ENCODE measurements at places on chromosomes 2 and 18.
A peak's percentile ranks its signal among the peaks of the same experiment; 100 is the strongest.

- DNase-seq: no peak
Observed at GRCh38 chr18:43486462-43486861, 209.2 kb upstream of the SYT4 start.

- peak; percentile 74 for DNase-seq
Observed at GRCh38 chr2:158779621-158780020, 15.5 kb upstream of the DAPL1 start.

DNA sequence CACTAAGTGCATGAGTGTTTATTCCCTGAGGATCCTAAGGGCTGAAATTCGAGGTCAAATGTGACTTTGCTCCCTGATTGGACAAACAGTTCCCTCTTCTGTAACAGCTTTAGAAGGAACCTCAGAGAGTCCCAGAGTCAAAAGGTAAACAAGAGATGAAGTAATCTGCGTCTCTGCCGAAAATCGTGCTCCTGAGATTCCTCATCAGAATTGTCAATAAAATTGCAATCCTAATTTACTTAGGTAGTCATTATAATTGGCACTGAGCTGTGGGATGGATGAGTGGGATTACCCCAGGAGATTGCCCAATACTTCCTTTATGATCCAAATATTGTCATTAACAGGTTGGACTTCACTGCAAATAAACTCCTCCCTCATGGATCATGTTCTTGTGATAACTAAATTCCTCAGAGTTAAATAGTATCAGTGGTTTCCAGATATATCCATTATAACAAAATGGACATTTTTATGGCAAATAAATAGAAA is 907 bp upstream of the SUCLG1 start:
- DNase-seq: no peak

- DNase-seq: no peak
Observed at GRCh38 chr2:187924293-187924692, 367.4 kb upstream of the GULP1 start.

DNA sequence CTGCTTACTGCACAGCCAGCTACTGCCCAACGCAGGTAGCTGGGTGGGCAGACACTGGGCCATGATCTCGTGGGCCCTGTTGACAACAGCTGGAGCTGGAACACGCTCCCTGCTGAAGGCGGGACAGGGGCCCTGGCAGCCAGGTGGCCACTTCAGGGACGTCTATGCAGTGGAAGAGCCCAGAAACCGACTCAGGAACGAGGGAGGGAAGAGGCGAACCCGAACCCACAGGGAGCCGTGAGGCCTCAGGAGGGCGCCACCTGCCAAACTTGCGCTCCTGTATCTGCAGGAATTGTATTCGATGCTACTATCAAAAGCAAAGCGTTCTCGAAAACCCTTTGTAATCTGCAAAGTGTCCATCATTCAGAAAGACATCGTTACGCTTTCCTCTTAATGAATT is 198.4 kb downstream of the EIPR1 start:
- no peak for DNase-seq

DNA sequence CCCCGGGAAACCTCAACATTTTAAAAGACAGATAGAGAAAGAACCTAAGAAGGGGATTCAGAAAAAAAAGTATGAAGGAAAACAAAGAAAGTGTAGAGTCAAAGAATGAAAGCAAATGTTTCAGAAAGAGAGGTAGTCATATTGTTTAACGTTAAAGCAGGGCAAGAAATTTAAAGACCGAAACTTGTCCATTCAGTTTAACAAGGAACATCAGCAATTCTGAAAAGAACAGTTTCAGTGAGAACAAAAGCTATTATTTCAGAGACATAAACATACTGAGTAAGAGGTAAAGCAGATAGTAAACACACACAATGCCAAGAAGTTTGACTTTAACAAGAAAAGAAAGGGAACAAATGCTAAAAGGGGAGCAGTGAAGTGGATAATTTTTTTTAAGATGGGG is 41.1 kb downstream of the MBD2 start:
- no peak for DNase-seq

DNA sequence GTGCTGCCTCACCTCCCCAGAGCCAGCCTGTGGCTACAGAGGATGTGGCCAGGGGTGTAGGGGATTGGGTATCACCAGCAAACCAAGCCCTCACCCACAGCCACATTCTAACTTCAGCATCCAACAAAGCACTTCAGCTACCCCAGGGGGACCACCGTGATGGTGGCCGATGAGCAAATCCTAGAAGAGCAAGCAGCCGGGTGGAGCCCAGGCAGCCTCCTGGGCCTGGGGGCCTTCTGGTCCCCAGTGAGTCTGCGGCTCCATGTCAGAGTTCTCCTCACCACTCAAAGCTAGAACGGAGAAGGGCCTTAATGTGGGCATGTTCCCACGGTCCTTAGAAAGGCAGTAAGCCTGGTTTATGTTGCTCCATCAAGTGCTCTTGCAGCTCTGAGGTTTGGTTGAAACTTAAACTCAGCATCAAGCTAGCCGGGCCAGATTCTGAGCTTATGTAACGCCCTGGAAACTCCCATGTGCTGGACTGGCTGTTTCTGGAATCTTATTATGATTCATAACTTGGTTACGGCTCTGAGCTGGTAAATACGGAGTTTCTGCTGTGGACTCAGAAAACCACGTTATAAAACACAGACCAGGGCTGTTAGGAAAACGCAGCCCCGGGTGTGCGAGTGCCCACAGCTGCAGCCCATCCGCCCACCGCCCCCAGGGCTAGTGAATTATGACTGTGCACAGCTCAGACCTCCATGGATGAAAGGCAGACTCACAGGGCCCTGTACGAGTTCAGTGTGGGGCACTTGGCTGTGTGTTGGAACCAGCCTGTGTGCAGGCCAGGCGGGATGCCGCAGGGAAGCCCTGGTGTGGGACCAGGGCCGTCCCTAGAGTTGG is 99.8 kb downstream of the SEPTIN10 start:
- DNase-seq: peak; percentile 95

DNA sequence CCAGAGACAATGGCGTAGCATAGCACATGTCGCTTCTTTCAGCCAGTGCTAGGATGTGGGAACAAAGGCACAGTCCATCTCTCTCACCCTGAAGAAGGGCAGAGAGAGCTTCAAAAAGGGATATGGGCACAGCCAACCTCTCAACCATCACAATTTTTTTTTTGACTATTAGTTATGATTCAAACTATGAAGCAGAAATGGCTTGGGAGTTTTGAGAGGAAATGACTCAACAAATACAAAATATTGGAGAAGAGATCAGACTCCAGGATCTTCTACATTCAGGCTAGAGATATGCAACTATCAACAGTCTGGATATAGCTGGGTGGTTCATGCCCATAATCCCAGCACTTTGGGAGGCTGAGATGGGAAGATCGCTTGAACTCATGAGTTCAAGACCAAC is 109.1 kb downstream of the MCFD2 start:
- DNase-seq: no peak

- no peak for DNase-seq
Observed at GRCh38 chr2:213561759-213562158, 277.5 kb downstream of the SPAG16 start.

- no peak for DNase-seq
Observed at GRCh38 chr2:226076529-226076928, 677.0 kb downstream of the NYAP2 start.

- DNase-seq: no peak
Observed at GRCh38 chr2:211845338-211846035, 693.1 kb downstream of the ERBB4 start.

DNA sequence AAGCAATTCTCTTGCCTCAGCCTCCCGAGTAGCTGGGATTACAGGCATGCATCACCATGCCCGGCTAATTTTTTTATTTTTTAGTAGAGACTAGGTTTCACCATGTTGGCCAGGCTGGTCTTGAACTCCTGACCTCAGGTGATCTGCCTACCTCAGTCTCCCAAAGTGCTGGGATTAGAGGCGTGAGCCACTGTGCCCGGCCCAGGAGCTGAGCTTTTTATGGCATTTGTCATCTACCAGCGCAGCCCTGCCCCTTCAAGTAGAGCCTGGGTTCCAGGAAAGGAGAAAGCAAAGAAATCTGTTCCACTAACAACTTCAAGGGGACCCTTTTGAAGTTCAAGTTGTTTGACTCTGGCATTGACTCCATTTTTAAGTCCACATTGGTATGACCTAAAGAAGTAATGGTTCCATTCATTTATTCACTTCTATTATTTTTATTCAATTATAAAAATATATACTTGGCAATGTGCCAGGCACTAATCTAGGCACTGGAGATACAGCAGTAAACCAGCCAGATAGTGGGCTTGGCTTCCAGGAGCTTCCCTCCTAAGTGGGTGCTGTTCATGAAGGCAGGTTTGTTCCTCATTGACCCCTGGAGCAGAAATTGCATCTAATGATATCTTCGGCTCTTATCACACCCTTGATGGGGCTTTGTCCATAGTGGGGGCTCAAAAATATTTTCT is 8.0 kb upstream of the SFTPB start:
- no peak for DNase-seq

GRCh38 chr2:15074319-15074718 is 441.8 kb downstream of the LRATD1 start:
- no peak for DNase-seq

DNA sequence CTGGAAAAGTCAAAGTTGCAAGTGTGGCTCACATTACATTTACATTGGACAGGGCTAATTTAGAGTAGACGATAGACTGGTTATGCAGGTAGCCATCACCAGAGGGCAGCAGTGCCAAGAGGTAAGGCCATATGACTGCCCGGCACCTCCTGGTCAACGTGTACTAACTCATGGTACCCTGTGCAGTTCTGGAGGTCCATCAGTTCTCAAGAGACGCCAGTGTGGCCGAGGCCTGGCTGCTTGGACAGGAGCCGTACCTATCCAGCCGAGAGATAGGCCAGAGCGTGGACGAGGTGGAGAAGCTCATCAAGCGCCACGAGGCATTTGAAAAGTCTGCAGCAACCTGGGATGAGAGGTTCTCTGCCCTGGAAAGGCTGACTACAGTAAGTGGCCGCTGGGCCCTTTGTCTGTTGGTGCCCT is 65.8 kb upstream of the EML6 start:
- DNase-seq: peak; percentile 19

DNA sequence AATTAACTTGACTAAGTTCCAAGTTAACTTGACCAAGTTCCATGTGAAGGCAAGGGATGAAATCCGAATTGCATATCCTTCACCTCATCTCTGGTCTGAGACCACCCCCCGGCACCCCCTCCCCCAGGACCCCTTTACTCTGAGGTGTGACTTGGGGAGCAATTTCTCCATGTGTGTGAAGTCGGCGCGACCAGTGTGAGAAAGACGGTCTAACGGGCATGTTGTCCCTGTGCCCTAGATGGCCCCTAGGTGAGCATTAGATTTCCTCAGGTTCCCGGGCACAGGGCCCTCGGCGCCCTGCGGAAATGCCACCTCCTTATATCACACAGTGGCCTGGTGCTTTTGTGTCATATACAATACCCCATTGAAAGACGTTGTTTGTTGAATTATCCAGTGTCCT is 137.1 kb downstream of the CTIF start:
- no peak for DNase-seq

DNA sequence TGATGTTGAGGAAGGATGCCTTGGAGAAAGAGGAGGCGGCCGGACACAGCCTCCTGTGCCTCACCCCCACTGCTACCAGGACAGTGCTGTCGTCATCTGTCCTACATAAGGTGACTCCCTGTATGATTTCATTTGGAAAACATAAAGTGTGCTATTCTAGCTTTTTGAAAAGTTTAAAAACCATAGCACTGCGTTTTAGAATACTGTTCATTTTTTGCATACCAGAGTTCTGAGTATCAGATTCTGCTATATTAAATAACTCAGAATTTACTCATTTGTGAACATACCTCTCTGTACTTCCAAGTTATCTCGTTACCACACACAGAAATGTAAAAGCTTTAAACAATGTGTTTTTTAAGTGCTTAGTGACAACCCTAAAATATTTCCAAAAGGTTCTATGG is 302.9 kb downstream of the LRRTM1 start:
- DNase-seq: peak; percentile 28

Measured in umbilical cord (tissue), 2 donors.